ENCODE measurements at places on chromosomes 13 and 19. TPM values are rescaled to one million over a fixed set of nuclear protein-coding genes. Genes with fewer than 3 reads are reported as not detected.

The IZUMO4 gene
- 4.5 TPM for total RNA-seq

The KLK3 gene
- not detected for total RNA-seq

The TGFBR3L gene
- not detected for total RNA-seq

DNA sequence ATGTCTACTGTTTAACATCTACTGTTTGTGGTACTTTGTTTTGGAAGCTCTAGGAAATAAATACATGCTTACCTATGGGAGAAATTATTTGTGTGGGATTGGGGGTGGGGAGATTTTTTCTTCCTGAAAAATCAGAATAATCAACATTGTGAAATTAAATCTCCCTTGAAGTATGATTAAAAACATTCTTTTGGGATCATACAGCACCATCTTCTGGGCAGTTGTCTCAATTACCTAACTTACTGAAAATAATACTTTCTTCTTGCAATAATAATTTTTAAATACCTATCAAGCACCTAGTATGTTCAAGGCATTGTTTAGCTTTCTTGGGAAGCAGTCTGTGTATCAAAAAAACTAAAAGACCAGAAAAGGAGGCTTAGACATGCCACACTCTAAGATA is 576.5 kb upstream of the ARGLU1 start:
- no peaks in the 10 kb centered on the region for H3K4me1 ChIP-seq
- no peak overlapping the region for H3K27ac ChIP-seq
- no peak for DNase-seq
- no peaks in the 10 kb centered on the region for H3K36me3 ChIP-seq
- no peak overlapping the region for H3K4me3 ChIP-seq

- no peaks in the 10 kb centered on the region for H3K27me3 ChIP-seq
- H3K27ac ChIP-seq, result no peak overlapping the region
- peaks cover 2% of the 10 kb centered on the region for H3K4me1 ChIP-seq
- H3K36me3 ChIP-seq, result no peaks in the 10 kb centered on the region
- no peak for DNase-seq
- no peak overlapping the region for H3K4me3 ChIP-seq
Observed at GRCh38 chr13:25738342-25739196, 313.2 kb downstream of the SHISA2 start.

DNA sequence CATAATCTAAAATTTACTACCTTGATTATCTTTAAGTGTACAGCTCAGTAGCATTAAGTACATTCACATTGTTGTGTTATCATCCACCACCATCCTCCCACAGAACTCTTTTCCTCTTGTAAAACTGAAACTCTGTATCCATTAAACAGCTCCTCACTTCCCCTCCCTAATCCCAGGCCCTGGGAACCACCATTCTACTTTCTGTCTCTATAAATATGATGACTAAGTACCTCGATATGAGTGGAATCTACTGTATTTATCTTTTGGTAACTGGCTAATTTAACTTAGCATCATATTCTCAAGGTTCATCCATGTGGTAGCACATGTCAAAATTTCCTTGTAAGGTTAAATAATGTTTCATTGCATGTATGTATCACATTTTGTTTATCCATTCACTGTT is 49.0 kb upstream of the POMP start:
- no peaks in the 10 kb centered on the region for H3K36me3 ChIP-seq
- H3K4me1 ChIP-seq, result no peaks in the 10 kb centered on the region
- H3K4me3 ChIP-seq, result no peak overlapping the region
- DNase-seq, result no peak

GRCh38 chr13:23411220-23411619 is 22.3 kb downstream of the SACS start:
- no peak overlapping the region for H3K27ac ChIP-seq
- no peak for DNase-seq
- no peak overlapping the region for H3K4me3 ChIP-seq
- H3K4me1 ChIP-seq, result no peaks in the 10 kb centered on the region

GRCh38 chr13:31208559-31209122 is 8.9 kb downstream of the B3GLCT start:
- H3K27ac ChIP-seq, result no peak overlapping the region
- H3K4me1 ChIP-seq, result peaks cover 6% of the 10 kb centered on the region
- no peak for DNase-seq
- no peak overlapping the region for H3K4me3 ChIP-seq

- H3K36me3 ChIP-seq, result no peaks in the 10 kb centered on the region
- no peaks in the 10 kb centered on the region for H3K27me3 ChIP-seq
- H3K27ac ChIP-seq, result no peak overlapping the region
- H3K4me3 ChIP-seq, result no peak overlapping the region
- no peaks in the 10 kb centered on the region for H3K4me1 ChIP-seq
- DNase-seq, result no peak
Observed at GRCh38 chr19:30935146-30935545, 414.1 kb downstream of the TSHZ3 start.

- no peak overlapping the region for H3K4me3 ChIP-seq
- no peaks in the 10 kb centered on the region for H3K4me1 ChIP-seq
- H3K36me3 ChIP-seq, result no peaks in the 10 kb centered on the region
- no peak for DNase-seq
Observed at GRCh38 chr19:2811735-2812413, 7.8 kb upstream of the ZNF554 start.

DNA sequence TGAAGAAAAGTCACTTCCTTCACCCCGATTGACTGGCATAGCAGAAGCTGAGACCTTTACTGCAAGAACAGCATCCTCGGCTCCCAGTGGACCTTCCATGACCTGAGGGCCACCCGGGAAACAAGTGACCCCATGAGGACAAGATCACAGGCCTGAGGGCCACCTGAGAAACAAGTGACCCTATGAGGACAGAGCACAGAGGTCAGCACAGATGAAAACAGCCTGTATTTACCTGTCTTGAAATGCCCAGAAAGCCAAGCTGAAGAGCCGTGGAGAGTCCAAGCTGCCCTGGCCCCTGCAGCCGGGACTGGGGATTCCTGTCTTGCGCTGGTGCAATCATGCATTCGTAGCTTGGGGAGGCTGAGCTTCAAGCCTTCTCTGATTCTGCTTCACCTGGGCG is 114.2 kb upstream of the SPACA7 start:
- no peaks in the 10 kb centered on the region for H3K36me3 ChIP-seq
- no peaks in the 10 kb centered on the region for H3K27me3 ChIP-seq
- no peaks in the 10 kb centered on the region for H3K4me1 ChIP-seq
- H3K4me3 ChIP-seq, result no peak overlapping the region
- DNase-seq, result no peak
- no peak overlapping the region for H3K27ac ChIP-seq

DNA sequence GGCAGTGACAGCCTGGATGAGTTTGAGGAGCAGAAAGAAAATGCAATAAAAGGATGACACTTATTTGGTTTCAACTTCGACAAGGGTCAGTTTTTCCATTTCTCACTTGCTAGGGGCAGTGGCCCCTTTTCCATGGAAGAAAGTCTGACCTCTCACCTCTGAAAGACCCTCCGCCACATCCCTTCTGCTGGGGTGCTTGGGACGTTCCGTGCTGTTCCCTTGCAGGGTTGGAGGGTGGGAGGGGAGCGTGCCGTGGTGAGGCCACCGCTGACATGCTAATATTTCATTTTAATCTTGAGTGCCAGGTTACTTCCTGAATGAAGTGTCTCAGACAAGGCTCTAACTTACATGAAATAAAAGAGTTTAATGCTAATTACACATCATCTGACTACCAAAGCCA is 5.2 kb upstream of the ZNF536 start:
- H3K27me3 ChIP-seq, result no peaks in the 10 kb centered on the region
- no peaks in the 10 kb centered on the region for H3K36me3 ChIP-seq
- H3K4me3 ChIP-seq, result no peak overlapping the region
- no peak overlapping the region for H3K27ac ChIP-seq
- no peak for DNase-seq

DNA sequence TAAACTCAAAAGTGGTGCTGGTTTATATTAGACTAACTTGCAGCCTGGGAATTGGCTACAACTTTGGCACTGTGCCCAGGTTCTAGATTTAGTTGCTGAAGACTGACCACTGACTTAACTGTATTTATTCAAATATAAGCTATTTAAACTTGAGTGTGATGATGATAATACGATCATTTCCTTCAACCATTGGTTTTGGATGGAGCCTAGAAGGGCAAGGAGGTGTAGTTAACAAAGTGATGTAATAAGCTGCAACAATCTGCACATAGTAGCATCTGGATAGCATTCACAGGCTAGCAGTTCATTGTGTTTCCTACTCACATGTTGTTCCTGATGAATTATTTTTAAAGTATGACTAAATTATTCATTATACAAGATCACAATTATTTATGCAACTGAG is 55.2 kb upstream of the DACH1 start:
- H3K27me3 ChIP-seq, result no peaks in the 10 kb centered on the region
- no peak overlapping the region for H3K27ac ChIP-seq
- no peaks in the 10 kb centered on the region for H3K36me3 ChIP-seq
- H3K4me1 ChIP-seq, result no peaks in the 10 kb centered on the region

DNA sequence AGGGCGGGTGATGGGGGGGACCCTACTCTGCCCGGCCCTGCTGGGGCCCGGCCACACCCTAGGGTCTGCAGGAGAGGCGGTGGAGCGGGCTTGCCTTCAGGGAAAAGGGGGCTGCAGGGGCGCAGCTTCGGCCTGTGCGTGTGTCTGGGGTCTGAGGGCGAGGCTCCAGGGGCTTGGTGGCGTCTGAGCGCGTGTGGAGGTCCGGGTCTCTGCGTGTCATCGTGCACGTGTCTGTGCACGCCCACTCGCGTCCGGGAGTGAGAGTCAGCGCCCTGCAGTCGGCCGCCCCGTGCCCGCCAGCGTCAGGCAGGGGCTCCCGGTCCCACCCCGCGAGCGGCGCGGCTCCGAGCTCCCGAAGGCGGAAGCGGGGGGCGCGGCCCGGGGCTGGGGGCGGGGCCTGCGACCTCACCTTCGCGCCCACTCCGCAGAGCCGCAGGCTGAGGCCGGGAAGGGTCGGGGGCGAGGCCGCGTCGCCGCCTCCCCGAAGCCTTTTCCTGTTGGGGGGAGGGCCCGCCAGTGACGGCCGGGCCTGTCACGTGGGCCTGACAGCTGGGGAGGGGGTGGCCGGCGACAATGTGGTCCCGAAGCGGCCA is at the start of gene ARHGAP45:
Gene ARHGAP45, plus strand, starts transcription at position 420 of the 593 bp plus-strand sequence. CDS start 239 bp downstream, outside the sequence.
- no peaks in the 10 kb centered on the region for H3K4me1 ChIP-seq
- DNase-seq, result no peak
- peaks cover 20% of the 10 kb centered on the region for H3K27me3 ChIP-seq
- no peaks in the 10 kb centered on the region for H3K36me3 ChIP-seq
